ENCODE measurements at places on chromosomes 12 and 14. TPM values are rescaled to one million over a fixed set of nuclear protein-coding genes. Genes with fewer than 3 reads are reported as not detected.

The ADAM21 gene
- not detected for total RNA-seq

The RD3L gene
- not detected for total RNA-seq

The ACRBP gene
- total RNA-seq = 1.5 TPM

The ATL1 gene
- total RNA-seq = 0.56 TPM

The M6PR gene
- 170 TPM for total RNA-seq

The GLS2 gene
- 0.63 TPM for total RNA-seq

The BMP4 gene
- not detected for total RNA-seq

Measured in T-helper 1 cell treated with Interleukin-12 subunit alpha and Interleukin-12 subunit beta and Interleukin-4 antibody, amounts not matched to agents 30 ng/mL and 1 ng/mL, for 36 hours (primary cell).